Urinary bladder (tissue), 4 donors: ENCODE measurements at places on chromosomes 4 and X.

GRCh38 chr4:169250796-169251195 is 20.0 kb downstream of the SH3RF1 start:
- no peak for DNase-seq

DNA sequence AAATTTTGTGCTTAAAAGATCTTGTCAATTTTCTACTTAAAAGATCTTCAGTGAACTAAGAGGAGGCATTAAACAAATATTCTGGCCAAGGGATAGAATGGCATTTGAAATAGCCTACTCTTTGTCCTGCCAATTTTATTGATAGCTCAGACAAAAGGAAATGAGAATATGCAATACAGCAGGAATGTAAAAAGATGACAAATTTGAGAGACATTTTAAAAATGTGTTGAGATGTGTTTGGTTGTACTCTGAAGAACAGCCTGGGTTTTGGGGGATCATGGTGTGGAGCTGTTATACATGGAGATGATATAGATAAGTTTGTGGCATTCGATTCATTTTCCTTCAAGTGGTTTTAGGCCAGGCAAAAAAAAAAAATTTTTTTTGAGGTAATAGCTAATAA is 11.6 kb upstream of the MAD2L1 start:
- DNase-seq, result no peak

- peak; percentile 18 for DNase-seq
Measured at GRCh38 chrX:109485470-109486340, 3.8 kb upstream of the GUCY2F start.

DNA sequence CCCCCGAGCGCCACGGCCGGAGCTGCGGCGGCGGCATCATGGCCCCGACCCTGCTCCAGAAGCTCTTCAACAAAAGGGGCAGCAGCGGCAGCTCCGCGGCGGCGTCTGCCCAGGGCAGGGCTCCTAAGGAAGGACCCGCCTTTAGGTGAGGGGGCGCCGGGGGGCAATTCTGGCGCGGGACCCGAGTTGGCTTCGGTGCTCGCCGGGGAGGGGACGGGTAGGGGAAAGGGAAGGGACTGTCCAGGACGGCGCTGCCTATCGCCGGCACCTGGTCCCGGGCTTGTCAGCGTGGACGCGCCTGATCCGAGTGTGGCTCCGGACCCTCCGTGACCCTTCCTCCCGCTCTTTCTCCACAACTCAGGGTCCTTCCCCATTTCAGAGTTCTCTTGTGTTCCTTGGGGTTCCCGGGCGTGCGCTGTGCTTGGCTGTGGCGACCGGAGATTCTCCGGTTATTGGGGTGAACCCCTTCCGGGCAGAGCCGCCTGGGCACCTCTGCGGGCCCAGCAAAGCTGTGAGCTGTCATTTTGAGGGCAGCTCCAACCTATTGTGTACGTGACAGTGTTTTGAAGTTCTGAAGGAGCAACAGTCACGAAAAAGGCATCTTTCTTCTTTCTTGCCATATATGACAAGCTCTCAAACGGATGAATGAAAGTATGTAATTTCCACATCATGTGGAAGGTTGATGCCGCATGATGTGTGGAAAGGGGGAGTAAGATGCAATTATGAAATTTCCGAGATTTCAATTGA is 522 bp downstream of the FNIP2 start:
- DNase-seq, result no peak

DNA sequence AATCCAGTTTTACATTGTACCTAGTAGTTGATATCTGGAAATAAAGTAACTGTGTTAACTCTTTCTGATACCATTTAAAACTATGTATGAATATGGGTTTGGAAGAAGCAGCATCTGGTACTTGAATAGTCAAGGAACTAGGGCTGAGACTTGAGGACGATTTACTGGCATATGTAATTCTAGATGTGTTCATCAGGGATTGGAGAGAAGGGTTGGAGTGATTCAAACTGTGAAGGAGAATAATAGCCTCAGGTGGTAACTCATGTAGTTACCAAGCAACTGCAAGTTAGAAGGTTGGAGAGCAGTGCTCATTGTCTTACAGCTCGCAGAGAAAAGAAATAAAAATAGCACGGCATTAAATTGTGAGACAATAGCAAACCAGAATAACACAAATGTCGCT is 29.5 kb upstream of the TXLNG start:
- no peak for DNase-seq

DNA sequence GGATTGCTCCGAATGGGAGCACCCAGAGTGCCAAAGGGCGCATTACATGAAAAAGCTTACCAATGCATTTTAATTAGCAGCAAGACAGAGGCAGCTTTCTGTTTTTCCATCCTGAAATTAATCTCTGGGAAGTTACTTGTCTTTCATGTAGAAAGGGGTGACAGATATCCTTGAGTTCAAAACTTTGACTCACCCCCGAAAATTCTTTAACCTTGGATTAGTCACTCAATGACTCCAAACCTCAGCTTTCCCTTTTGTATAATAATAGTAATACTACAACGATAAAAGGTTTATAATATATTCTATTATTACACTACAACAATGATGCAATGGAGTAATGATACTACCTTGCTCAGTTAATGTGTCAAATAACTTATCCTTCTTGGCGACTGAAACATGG is 126.3 kb downstream of the ADAMTS3 start:
- DNase-seq, result no peak

GRCh38 chrX:133444952-133445831 is 29.9 kb upstream of the GPC4 start:
- DNase-seq, result no peak

GRCh38 chrX:129461801-129462456 is 61.4 kb downstream of the SMARCA1 start:
- DNase-seq, result no peak

DNA sequence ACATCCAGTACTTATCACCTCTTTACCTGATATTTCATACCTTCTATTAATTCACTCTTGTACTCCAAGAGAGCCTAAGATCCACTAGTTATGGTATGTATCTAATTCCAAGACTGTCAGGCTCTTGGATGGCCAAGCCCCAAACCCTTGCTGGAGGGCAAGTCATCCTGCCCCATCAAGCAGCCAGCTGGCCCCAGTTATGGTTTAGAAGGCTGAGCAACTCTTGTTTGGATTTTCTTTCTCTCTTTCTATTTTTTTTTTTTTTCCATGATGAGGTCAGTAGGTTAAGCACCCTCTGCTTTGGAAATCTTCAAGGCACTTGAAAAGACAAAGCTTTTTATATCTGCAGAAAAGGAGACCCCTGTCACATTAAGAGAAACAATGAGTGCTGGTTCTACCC is 10.9 kb upstream of the FGF16 start:
- no peak for DNase-seq
